ENCODE measurements at places on chromosomes 6 and 20.

DNA sequence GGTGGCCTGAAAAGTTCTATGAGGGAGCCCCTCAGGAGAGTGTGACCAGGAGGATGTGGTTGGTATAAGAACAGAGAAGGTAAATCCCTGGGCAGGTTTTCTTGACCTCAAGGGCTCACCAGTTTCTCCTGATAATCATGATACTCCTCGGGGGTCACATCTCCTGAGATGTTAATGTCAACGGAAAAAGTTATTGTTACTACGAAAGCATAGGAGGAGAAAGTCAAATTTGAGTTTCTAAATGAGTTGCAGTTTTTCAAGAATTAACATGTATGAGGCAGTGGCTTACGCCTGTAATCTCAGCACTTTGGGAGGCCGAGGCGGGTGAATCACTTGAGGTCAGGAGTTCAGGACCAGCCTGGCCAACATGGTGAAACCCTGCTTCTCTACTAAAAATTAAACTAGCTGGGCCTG is 23.4 kb downstream of the MGME1 start:
- no peak for DNase-seq

DNA sequence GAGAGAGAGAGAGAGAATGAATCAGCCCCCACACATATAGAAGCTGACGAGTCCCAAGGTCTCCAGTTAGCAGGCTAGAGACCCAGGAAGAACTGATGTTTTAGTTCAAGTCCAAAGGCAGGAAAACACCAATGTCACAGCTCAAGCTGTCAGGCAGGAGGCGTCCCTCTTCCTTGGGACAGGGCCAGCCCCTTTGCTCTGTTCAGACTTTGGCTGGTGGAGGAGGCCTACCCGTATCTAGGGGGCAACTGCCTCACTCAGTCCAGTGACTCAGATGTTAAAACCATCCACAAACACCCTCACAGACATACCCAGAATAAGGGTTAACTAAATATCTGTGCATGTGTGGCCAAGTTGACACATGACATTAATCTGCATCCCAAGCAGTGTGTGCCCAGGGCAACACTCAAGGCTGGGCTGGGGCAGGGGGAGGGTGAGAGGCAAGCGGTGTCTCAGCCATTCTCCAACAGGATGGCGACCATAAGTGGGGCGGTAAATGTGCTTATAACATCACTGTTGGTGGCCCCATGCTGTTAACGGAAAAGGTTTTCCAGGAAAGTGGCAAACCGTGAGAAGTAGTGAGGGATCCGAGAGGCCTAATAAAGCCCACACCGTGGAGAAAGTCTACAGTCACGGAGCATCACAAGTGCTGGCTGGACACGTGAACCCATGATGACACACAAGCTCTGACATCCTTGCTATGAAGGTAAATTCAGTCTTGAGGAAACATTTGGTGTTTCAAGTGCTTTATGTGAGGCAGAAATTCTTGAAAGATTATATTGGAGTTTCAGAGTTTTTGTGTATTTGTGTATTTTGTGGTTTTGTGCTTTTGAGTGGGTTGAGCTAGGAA is 28.1 kb downstream of the RAMACL start:
- no peak for DNase-seq

GRCh38 chr6:43869079-43869710 is 99.2 kb downstream of the VEGFA start:
- no peak for DNase-seq

DNA sequence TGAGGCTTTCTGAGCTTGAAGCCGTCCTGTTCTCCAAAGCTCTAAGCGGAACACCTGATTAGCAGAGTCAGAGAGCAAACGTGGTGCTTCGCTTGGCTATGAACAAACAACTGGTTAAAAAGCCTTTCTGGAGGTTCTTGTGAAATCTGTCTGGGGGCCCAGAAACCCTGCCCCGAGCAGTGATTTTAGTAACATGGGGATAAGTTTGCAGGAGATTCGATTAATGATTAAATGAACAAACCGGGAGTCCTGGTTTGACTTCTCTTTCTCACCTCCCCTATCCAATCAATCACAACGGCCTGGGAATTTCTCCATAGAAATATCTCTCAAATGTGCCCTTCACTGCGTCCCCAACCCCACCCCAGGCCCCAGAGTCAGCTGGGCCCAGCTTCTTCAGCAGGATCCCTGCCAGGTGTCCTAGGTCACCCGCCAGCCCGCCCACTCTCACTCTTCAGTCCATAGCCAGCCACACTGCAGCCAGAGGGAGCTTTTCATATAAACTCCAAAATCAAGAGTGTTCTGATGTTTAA is 43.6 kb downstream of the ZDHHC14 start:
- no peak for DNase-seq

GRCh38 chr20:57474205-57474604 is 50.7 kb downstream of the CTCFL start:
- DNase-seq: no peak

GRCh38 chr6:104591573-104592334 is 268.0 kb downstream of the HACE1 start:
- no peak for DNase-seq

- DNase-seq: no peak
Observed at GRCh38 chr6:109477184-109477583, 5.8 kb downstream of the ZBTB24 start.

GRCh38 chr6:136225496-136225895 is 24.6 kb downstream of the MTFR2 start:
- DNase-seq: no peak

GRCh38 chr6:39056681-39057080 is 8.1 kb downstream of the GLP1R start:
- no peak for DNase-seq

- DNase-seq: no peak
Observed at GRCh38 chr6:29925727-29926412, 16.5 kb upstream of the HLA-A start.

- no peak for DNase-seq
Observed at GRCh38 chr6:124924333-124924759, 37.9 kb upstream of the RNF217 start.

DNA sequence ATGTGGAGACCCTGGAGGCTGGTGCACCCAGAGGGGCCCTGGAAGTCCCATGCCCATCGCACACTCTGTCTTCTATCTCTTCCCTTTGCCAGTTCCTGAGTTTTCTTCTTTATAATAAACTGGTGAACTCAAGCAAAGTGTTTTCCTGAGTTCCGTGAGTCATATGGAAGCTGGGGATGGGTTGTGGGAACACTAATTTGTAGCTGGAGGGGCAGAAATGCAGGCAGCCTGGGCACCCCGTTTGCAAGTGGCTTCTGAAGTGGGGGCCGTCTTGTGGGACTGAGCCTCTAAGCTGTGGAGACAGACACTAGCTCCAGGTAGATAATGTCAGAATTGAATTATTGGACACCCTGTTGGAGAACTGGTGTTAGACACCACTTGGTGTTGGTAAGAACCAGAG is 3.2 kb upstream of the PPP1R3G start:
- DNase-seq: no peak
